ENCODE measurements at places on chromosomes 3 and 15.

- DNase-seq, result no peak
Measured at GRCh38 chr3:115832265-115832664, 209.0 kb downstream of the GAP43 start.

DNA sequence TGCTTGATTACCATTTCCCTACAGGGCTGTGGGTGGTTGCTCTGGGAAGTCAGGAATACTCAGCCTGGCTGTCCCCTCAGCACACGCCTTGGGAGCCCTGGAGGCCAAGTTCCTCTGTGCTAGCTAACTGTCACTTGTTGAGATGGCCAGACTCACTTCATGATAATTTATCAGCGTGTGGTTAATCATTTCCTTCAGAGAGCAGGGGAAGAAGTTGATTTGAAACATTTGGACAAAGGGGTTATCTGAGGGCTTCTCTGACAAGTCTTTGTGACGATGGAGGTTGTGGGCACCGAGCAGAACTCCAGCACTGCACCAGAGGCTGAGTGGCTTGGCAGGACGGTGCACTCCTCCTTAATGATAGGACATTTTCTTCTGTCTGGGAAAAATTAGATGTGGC, 61.9 kb downstream of the WHAMM start:
- no peak for DNase-seq

GRCh38 chr3:65004795-65005295, 317.0 kb upstream of the ADAMTS9 start:
- DNase-seq, result no peak

DNA sequence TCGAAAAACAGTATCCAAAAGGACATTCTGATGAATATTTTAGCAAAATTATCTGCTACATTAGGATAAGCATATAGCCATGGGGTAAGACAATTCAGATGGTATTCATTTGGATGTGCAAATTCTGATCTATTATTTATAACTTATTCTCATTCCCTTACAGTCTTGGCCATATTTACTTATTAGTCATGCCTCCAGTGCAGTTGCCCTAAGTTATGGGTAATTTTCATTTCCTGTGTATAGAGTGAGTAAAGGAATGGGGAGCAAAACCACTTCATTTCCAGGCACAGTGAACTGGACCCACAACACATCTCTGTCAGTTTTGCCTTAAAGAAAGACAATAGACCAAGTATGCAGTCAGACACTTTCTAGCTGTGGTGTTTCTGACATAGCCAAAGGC, 134.3 kb downstream of the POLQ start:
- no peak for DNase-seq

DNA sequence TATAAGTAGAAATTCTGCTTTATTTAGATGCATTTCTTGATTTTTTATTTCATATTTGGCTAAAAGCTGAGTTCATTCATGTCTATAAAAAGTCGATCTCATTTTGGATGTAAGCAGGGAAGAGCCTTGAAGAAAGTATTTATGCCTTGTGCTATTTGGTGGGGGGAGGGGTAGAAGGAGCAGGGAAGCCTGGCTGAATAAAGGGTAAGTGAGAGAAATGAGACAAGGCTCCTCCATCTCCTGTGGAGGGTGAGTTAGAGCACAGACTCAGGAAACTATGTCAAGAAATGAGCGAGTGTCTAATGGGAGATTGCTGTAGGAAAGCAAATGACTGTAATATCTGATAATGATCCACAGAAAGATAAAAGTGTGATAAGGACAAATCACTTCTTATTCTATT, 121.8 kb upstream of the ATP11B start:
- no peak for DNase-seq

DNA sequence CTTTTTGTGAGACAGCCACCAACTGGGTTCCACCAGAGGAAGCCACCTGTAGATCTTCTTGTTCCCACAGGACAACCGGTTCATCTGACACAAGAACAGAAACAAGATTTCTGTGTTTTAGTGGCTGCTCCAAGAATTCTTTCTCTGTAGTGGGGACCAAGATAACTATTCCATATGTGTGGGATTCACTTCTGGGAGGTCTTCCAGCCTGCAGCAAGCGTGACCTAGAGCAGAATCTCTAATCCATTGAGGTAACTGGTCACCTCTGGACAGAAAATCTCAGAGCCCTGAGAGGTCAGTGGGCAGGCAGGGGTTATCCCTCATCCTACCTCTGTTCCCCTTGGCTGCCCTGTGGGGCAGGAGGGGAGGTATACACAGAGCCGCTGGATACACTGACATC, 311.3 kb downstream of the NTRK3 start:
- no peak for DNase-seq

DNA sequence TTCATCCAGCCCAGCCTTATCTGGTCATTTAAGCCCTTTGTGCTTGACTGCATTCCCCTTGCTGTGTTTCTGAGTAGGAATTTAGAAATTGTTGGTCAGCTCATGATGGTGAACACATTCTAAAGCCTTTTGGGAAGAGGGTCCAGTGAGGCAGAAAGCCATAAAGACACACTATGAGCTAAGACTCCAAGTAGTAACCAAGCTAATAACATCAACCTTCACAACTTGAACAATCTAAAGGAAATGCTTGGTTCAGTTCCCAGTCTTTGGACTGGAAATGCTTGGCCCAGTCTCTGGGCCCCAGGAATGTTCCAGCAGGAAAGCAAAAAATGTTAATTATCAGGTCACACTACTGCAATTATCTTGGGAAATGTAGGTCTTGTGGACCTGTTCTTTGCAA, 7.7 kb downstream of the PLSCR1 start:
- DNase-seq, result no peak

DNA sequence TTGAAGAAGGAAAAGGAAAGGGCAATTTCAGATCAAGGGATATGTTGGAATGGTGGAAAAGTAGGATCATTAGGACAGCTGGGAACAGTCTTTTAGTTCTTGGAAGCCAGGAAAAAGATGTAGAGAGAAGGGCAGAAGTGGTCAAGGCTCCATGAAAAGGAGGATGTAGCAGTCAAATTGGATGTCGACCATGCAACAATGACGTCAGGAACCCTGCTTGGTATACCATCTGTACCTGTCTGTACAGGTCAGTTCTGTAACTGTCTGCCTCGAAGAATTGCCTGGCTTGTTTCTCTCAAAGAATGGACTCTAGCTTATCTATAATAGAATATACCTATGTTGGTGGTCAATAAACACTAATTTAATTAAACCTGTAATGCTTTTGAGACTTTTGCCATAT, 157.8 kb upstream of the SGO1 start:
- no peak for DNase-seq

DNA sequence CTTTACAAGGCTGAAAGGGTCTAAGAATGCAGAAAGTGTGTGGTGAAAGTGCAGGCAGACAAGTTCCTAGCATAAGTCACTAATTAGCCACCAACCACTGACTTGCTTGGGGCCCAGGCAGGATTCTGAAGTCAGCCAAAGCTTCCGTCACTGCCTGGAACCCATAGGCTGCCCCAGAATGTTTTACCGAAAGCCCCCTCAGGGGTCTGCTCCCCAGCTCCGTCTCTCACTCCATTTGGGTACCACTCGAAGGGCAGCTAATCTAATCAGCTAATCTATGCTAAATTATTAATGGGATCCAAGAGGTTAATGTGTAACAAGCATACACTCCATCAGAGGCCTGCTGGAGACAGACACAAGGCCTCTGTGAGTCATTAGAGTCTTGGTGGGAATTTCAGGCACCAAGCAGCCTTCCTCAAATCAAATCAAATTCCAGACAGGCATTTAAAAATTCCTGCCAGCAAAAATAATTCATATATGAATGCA, 13.2 kb downstream of the ADAMTS9 start:
- DNase-seq, result no peak

Measured in stimulated activated CD4-positive, alpha-beta T cell treated with anti-CD3 and anti-CD28 coated beads, Interleukin-12 subunit alpha, Interleukin-12 subunit beta, amount 100 ng/mL, for 24 hours (primary cell).